ENCODE measurements at places on chromosomes 11 and 22. TPM values are rescaled to one million over a fixed set of nuclear protein-coding genes. Genes with fewer than 3 reads are reported as not detected.

RAG2 gene
- total RNA-seq, result not detected

CHEK1 gene
- 32.4 TPM for total RNA-seq

ETS1 gene
- 25.7 TPM for total RNA-seq

SLC37A2 gene
- total RNA-seq, result 0.21 TPM

CASP4 gene
- total RNA-seq, result 4.6 TPM

SCARF2 gene
- total RNA-seq, result 0.73 TPM

CELSR1 gene
- total RNA-seq, result 32.8 TPM

All from A549 treated with dexamethasone at 1 μM for 4 hours (cell line).